Transverse colon (tissue), 4 donors: ENCODE measurements at places on chromosomes 6 and 20. TPM values are rescaled to one million over a fixed set of nuclear protein-coding genes. Genes with fewer than 3 reads are reported as not detected.
A peak's percentile ranks its signal among the peaks of the same experiment; 100 is the strongest.

- DNase-seq = peak; percentile 88
These were observed at the start of gene MARCKS for GRCh38 chr6:113856625-113857555. Gene MARCKS, plus strand, starts transcription at chr6:113857345. Its CDS starts 401 bp downstream, at chr6:113857746.

DNA sequence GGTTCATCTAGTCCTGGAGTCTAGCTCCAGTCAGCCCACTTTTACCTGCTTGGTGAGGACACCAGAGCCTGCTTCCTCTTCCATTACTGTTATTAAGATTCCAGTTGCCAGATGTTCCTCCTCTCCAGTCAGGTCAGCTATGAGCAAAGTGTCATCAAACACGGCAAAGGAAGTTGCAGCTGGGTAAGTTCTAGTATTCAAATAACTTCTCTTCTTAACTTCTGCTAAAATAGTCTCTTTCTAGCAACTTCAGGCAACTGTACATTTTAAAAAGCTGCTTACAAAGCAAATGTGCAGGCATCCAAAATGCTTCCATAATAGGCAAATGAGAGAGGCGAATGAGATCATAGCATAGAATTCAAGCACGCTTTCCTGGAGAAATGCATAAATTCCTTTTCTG lies 18.4 kb upstream of the MRPS18A start:
- DNase-seq = no peak

GRCh38 chr20:8526610-8527009 lies 394.5 kb downstream of the PLCB1 start:
- DNase-seq = no peak

- DNase-seq = no peak
These were observed 404.5 kb downstream of the SYNE1 start for GRCh38 chr6:152232501-152233151.

DNA sequence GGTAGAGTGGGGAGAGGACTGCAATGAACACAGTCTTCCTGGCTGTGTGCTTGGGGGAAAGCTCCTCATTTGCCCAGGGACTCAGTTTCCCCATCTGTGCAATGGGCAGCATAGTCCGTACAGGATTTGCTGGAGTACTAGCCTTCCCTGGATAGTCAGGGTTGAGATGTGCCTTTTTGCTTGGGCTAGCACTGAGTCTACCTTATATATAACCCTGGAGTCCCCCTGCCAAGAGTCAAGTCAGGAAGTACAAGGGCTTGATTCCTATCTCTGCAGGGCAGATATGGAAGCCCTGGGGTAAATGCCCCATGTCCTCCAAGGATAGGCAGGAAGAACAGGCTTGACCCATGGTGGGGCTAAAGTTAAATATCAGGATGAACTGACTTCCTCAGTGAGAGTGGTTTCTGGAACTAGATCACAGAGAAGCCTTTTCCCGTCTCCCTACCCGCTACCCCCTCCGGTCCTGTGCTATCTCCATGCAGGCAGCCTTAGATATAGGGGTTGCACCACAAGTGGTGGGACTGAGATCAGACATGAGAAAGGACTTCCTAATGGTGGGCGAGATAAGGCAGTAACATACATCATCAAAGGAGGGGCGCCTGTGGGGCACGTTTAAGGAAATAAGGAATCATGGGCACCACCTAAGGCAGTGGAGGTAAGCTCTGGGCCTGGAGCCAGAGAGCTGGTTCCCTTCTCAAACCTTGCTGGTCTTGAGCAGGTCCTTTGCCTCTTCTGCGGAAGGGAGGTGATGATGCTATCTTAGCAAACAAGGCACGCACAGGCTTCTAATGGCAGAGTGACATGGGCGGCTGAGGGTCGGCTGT lies 157.9 kb downstream of the MRPL14 start:
- no peak for DNase-seq

DNA sequence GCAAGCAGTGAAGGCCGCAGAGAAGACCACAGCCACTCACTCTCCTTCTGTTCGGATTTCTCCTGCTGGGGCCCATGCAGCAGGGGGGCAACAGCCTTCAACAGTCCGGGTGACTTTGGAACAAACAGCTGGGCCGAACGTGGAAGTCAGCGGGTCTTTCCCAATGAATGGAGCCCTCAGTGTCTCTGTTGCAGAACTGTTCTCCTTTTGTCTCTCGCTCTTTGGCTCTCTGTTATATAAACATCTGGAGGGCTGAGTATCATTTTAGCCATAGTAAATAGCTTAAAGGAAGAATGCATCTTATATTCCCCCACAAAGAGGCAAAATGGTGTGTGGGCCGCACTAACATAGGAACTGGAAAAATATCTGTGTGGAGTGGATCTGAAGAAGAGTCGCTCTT lies 136.7 kb upstream of the RALGAPA2 start:
- no peak for DNase-seq

- DNase-seq = no peak
These were observed 14.8 kb downstream of the FAXC start for GRCh38 chr6:99334526-99335127.

DNA sequence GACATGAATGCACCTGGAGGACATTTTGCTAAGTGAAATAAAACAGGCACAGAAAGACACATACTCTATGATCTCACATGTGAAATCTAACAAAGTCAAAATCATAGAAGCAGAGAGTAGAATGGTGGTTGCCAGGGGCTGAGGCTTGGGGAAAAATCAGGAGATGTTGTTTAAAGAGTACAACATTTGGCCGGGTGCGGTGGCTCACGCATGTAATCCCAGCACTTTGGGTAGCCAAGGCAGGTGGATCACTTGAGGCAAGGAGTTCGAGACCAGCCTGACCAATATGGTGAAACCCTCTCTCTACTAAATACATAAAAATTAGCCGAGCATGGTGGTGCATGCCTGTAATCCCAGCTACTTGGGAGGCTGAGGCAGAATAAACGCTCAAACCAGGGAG lies 26.0 kb upstream of the LOC128125822 start:
- DNase-seq = no peak

GRCh38 chr6:169589699-169590257 lies 112.1 kb downstream of the WDR27 start:
- DNase-seq = no peak

DNA sequence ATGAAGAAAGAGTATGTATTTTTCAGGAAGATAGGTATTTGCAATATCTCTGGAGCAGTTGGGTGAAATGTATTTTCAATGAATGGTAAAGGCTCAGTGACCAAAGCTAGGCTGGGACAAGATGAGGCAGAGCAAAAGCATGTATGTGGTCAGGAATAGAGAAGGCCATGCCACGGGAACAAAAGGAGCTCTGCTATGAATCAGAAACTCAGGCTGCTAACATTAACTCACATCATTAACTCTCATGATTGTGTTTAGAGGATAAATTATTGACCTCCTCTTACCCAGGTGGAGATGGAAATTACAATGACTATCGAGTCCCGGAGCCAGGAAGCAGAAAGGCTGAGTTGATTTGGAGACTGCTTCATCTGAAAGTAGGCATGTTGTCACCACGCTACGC lies 220.2 kb downstream of the FUT9 start:
- no peak for DNase-seq

DNA sequence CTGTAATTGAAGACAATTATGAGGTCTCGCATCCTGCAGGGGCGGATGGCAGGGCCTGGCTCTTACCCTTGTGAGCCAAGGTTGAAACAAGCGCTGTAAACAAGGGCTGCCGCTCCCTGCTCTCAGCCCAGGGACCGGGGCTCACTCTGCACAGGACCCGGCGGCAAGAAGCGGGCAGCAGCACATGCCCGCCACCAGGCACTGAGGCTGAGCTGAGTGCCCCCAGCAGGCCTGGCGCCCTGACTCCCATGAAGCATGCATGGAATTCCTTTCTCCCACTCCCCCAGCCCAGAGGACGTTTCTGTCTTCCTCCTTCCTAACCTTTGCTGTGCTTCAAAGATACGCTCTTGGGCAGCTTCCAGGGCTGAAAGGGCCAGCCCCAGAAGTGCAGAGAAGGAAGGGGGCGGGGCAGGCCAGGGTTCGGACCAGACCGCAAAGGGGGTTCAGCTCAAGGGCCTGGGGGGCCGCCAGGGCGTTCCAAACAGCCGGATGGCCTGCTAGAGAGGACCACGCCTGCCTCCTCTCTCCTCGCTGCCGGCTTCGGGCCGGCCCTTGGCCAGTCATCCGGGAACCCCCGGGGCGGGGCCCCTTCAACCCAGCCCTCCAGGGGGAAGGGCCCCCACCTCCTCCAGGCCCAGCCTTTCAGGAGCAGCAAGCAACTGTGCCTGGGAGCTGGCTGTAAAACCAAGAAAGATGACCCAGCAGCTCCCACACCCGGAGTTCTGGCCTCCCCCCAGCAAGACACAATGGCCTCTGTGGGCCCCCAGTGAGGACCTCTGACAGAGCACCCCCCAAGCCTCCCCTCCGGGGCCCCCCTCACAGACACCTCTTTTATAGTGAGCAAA lies 109.9 kb downstream of the NOL4L start:
- DNase-seq = peak; percentile 94

DNA sequence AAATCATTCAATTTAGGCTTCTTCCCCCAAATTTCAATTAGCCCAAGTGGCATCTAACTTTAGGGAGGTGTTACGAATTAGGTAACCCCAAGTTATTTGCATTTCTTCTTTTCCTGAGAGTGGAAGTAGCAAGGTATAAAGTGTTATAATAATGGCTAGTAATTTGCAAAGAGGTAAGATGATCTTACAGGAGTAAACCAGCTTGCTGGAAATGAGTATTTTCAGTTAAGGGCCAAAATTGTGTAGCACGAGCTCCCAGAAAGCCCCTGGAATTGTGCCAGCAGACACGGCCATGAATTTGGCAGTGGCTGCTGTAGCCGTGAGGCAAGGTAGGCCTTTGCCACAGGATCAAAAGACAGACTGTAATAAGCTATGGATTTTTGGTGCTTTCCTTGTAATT lies 38.0 kb downstream of the CITED2 start:
- peak; percentile 26 for DNase-seq

GRCh38 chr6:45174045-45174444 lies 154.1 kb upstream of the RUNX2 start:
- DNase-seq = no peak

GRCh38 chr6:158496700-158497099 lies 63.2 kb upstream of the TMEM181 start:
- no peak for DNase-seq

GRCh38 chr20:6921717-6922386 lies 154.4 kb downstream of the BMP2 start:
- DNase-seq = no peak

DNA sequence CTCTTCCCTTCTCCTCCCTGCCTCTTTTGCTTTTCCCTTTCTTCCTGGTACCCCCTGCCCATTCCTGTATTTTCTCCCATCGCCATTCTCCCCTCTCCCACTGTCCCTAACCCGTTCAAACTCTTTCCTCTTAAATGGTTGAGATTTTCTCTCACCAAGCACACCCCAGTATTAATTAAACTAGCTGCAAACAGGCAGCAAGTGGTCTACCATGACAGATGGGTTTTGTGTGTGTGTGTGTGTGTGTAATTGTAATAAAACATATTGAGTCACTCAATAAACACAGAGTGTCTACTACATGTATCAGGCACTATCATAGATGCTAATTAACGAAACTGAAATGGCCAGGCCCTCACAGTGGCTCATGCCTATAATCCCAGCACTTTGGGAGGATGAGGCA lies 6.7 kb downstream of the RAET1E start:
- DNase-seq = no peak

GRCh38 chr6:137248702-137249101 lies 29.5 kb upstream of the IFNGR1 start:
- no peak for DNase-seq

DNA sequence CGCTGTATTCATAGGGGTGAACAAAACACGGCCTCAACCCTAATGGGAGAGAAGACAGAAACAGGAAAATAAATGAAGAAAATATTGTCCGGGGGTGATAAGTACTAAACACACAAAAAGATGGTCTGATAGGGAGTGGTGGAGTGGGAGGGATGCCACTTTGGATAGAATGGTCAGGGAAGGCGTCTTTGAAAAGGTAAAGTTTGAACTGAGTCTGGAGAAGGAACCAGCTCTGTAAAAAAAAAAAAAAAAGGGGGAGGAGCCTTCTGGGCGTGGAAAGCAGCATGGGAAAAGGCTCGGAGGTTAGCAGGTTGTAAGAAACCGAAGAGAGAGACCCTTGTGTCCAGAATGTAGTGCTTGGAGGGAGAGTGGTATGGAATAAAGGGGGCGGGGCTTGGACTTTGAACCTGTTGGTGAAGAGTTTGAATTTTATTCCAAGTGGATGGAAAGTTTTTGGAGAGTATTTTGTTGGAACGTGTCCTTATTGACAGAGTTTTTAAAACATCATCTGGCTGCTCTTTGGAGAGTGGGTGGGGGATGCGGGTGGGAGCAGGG lies 1.8 kb downstream of the CHMP4B start:
- DNase-seq = no peak

- DNase-seq = peak; percentile 21
These were observed 64.3 kb downstream of the ANKS1A start for GRCh38 chr6:34953061-34954025.

GRCh38 chr20:22554391-22554790 lies 30.0 kb downstream of the FOXA2 start:
- no peak for DNase-seq

GRCh38 chr20:44597516-44597915 lies 15.1 kb downstream of the PKIG start:
- DNase-seq = no peak

DNA sequence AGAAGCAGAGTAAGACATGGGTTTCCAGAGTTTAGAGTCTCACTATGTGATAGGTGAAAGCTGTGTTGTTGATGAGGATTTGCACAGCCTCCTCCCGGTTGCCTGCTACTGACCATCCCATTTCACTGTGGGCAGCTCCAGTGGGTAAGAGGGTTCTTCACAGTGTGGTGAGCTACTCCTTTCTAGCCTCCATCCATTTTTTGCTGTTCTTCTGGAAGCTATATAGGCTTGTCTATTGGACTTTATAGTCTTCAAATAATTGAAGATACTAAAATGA lies 13.4 kb downstream of the UST start:
- no peak for DNase-seq

DNA sequence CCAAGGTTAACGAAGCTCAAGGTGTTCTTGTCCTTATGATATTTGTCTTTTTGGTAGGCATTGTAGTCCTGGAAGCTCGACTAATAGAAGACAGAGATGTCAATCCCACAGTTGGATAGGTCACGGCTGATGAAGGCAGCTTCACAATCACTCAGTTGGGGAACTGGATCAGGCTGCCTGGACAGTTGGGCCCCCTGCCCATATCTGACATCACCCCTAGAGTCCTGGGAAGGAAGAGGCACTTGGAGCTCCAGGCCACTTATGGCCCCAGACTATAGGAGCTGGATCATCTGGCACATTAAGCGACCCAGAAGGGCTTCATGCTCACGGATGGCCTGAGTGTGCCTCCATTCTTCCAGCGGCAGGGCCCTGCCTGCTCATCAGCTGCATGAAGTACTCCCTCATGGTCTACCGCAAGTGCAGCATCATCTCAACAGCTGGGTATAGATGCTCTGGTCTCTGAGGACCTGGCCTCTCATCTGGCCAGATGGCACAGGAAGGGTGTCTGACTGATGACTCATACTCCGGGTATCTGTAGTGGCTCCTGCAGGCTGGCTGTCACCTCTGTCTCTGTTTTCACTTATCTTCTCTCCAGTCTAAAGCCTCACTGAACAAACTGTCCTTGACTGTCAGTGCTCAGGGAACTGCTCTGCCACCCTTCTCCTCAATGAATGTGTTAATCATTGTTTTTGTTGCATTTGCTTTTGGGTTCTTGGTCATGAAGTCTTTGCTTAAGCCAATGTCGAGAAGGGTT lies 29.2 kb upstream of the SSR1 start:
- no peak for DNase-seq

Gene PRRT1
- 2.4 TPM for total RNA-seq

Gene VIP
- 12.8 TPM for total RNA-seq

Gene BMP7
- 1.5 TPM for total RNA-seq

Gene GABRR1
- total RNA-seq = not detected

Gene SMIM29
- total RNA-seq = 10.3 TPM

Gene RIMS4
- total RNA-seq = 5.6 TPM

Gene RNF217
- total RNA-seq = 6.0 TPM

Gene UNC5CL
- 2.5 TPM for total RNA-seq

Gene SOX12
- 2.6 TPM for total RNA-seq

Gene PSORS1C2
- total RNA-seq = not detected

Gene MRPS26
- 42.7 TPM for total RNA-seq

Gene MMP24
- 4.5 TPM for total RNA-seq

Gene HEY2
- total RNA-seq = 0.41 TPM
